Activated CD8-positive, alpha-beta T cell treated with anti-CD3 and anti-CD28 coated beads for 36 hours (primary cell): ENCODE measurements at places on chromosomes 7 and 10. TPM values are rescaled to one million over a fixed set of nuclear protein-coding genes. Genes with fewer than 3 reads are reported as not detected.

DNA sequence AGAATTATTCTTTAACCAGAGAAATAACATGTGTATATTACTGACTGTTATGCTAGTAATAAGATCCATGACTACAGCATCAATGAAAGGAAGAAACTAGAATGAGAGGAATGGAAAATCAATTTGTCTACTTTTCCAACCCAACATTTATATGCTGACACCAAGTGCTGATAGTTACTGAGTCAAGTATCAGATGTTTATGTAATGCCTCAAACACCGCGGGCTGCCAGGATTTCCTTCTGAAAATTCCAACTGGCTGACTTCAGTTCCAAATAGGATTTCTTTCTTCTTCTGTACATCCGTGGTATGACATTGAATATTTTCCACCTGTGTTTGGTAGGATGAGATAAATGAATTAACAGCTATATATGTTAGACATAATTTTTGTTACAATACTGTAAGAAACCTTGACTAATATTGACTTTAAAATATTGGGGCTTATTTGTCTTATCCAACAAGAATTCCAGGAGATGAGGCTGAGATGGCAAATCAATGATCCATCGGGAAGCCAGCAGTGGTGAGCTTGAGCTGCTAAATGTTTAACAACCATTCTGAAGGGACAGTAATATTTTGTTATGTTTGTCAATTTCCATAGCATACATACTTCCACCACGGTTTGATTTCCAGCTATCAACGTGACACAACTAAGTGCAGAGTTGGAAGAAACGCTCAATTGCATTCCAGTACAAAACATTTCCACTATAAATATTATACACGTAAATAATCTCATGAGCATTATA, 435.2 kb upstream of the AUTS2 start:
- no peaks in the 10 kb centered on the region for H3K4me1 ChIP-seq
- H3K27ac ChIP-seq, result no peak overlapping the region
- H3K36me3 ChIP-seq, result no peaks in the 10 kb centered on the region
- H3K4me3 ChIP-seq, result no peak overlapping the region

GRCh38 chr10:112045938-112046337, 137.6 kb downstream of the GPAM start:
- DNase-seq, result no peak
- H3K4me1 ChIP-seq, result no peaks in the 10 kb centered on the region
- H3K27ac ChIP-seq, result no peak overlapping the region

- no peaks in the 10 kb centered on the region for H3K36me3 ChIP-seq
- peak; percentile 53 for DNase-seq
- no peak overlapping the region for H3K27ac ChIP-seq
- H3K4me3 ChIP-seq, result no peak overlapping the region
These were observed 354.8 kb downstream of the CXCL12 start for GRCh38 chr10:44030132-44030531.

- peak; percentile 30 for DNase-seq
- H3K4me3 ChIP-seq, result peak within 1 kb of the TSS; percentile 48
- H3K4me1 ChIP-seq, result peaks cover 10% of the 10 kb centered on the region
- H3K36me3 ChIP-seq, result no peaks in the 10 kb centered on the region
- no peak within 1 kb of the TSS for H3K27ac ChIP-seq
These were observed at the start of gene CAV2 for GRCh38 chr7:116499168-116500077. CAV2 (plus strand) TSS chr7:116499738; CDS start chr7:116499782, 44 bp downstream.

DNA sequence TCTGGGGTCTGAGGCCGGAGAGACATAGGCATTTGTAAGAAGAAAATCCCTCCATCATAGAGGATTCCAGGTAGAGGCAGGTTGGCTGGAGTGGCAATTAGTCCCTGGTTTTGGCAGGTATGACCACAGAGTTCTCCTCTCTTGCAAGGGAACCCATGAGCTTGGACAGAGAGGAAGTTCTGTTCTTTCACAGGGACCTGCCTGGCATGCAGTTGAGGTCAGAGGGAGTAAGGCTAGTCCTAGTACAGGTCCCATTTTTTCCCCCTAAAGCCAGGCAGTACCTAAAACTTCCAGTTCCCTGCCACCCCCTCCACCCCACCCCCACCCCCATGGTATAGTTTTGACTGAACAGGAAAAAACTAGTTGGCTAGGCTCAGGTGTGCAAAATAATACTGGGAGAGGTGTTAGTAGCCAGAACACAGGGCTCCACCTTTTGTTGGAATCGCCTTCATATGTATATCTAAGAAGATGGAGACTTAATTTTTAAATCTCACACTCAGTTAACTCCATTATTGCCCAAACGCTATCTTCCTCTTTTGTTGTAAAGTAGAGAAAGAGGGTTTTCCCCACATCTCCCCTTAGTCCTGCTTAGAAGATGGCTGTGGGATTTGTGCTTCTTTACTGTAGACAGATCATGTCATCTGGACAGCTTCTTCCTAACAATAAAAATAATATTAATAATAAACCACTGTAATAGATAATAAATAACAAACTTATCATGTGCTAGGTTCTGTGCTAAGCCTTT, 188.1 kb downstream of the TCF7L2 start:
- no peaks in the 10 kb centered on the region for H3K4me1 ChIP-seq
- DNase-seq, result no peak
- no peaks in the 10 kb centered on the region for H3K27me3 ChIP-seq
- H3K36me3 ChIP-seq, result no peaks in the 10 kb centered on the region

- H3K36me3 ChIP-seq, result no peaks in the 10 kb centered on the region
- H3K4me1 ChIP-seq, result no peaks in the 10 kb centered on the region
- H3K27ac ChIP-seq, result no peak overlapping the region
- no peak for DNase-seq
These were observed 152.0 kb downstream of the SLC16A9 start for GRCh38 chr10:59557642-59558041.

PPP1R17 gene
- not detected for total RNA-seq
